Muscle of arm (tissue), 14 donors: ENCODE measurements at places on chromosomes 16 and 17. TPM values are rescaled to one million over a fixed set of nuclear protein-coding genes. Genes with fewer than 3 reads are reported as not detected.

- no peak for DNase-seq
Measured at GRCh38 chr17:39676198-39676819, 8.1 kb downstream of the PNMT start.

- no peak for DNase-seq
Measured at GRCh38 chr17:55133583-55133982, 131.2 kb upstream of the HLF start.

GRCh38 chr17:43418441-43419374 lies 19.9 kb downstream of the ARL4D start:
- no peak for DNase-seq

- no peak for DNase-seq
Measured at GRCh38 chr16:285146-286055, 2.4 kb downstream of the PDIA2 start.

Gene ABCC11
- 0.15 TPM for polyA plus RNA-seq

Gene USP31
- polyA plus RNA-seq = 7.7 TPM

Gene SLFN12L
- polyA plus RNA-seq = not detected
